ENCODE measurements at places on chromosomes 4 and X.

- DNase-seq = no peak
Observed at GRCh38 chr4:43332052-43332425, 439.5 kb downstream of the GRXCR1 start.

- DNase-seq = peak; percentile 11
Observed at GRCh38 chrX:9873952-9874351, 87.7 kb downstream of the SHROOM2 start.

- DNase-seq = no peak
Observed at GRCh38 chr4:31104043-31104442, 383.9 kb downstream of the PCDH7 start.

DNA sequence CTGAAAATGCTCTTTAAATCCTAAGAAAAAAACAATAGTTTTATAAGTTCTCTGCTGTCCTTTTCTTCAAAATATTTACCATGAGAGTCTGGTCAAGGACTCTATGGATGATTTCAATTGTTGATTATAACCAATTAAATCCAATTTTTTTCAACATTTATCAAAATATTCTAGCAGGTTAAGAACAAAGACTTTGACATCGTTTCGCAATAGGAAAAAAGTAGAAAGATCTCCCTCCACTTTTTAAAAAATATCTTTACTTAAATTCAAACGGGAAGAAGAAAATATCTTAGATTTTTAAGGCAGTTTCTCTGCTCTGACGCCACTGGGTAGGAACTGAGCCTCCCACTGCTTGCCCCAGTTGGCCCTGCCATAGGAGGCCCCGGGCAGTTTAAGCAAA, 44.7 kb upstream of the TMEM154 start:
- DNase-seq = no peak

- DNase-seq = no peak
Observed at GRCh38 chrX:115324194-115324593, 34.7 kb downstream of the LUZP4 start.

- no peak for DNase-seq
Observed at GRCh38 chrX:44918722-44919121, 45.7 kb downstream of the KDM6A start.

DNA sequence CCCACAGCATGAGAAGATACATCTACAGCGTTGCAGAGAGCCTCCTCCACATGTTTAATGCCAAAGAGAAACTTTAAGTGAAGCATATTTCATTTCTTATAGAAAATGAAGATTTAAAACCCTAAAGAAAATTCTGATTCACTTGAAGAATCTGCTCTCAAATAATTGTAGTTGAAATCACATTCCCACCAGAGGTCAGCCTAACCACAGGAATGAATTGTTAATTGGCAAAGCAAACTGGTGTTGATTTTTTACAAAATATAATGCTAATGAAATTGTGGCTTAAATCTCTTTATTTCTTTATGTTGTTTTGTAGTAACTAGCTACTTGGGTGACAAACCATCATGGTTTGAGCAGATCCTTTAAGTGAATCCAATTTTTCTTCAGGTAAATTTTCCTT, 31.1 kb upstream of the WDR17 start:
- DNase-seq = peak; percentile 61

GRCh38 chr4:184750926-184751584, 17.2 kb upstream of the CENPU start:
- DNase-seq = no peak

DNA sequence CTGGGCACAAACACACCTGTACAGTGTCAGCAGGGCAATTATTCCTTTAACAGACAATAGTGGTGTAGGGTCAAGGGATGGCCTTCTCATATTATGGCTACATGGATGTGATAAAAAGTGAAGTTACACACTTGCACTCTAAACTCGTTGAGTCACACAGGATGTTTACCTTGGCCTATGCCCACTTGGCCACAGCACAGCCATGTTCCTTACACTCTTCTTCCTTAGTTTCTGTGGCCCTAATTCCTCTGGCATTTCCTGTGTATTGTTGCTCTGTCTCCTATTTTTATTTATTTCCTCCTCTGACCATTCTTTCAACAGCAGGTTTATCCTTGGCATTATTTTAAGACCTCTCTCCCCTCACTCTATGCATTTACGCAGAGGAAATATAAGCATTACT, 86.8 kb upstream of the NPFFR2 start:
- DNase-seq = no peak

DNA sequence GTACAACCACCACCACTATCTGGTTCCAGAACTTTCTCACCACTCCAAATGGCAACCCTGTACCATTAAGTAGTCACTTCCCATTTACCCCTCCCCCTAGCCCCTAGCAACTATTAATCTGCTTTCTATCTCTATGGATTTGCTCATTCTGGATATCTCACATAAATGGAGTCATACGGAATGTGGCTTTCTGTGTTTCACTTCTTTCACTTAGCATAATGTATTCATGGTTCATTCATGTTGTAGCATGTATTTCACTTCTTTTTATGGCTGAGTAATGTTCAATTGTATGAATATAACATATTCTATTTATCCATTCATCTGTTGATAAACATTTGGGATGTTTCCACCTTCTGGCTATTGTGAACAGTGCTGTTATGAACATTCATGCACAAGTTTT, 104.7 kb downstream of the AMMECR1 start:
- no peak for DNase-seq

GRCh38 chrX:113947548-113947947, 636.3 kb upstream of the HTR2C start:
- no peak for DNase-seq

- no peak for DNase-seq
Observed at GRCh38 chr4:27046851-27047250, 186.2 kb downstream of the STIM2 start.

DNA sequence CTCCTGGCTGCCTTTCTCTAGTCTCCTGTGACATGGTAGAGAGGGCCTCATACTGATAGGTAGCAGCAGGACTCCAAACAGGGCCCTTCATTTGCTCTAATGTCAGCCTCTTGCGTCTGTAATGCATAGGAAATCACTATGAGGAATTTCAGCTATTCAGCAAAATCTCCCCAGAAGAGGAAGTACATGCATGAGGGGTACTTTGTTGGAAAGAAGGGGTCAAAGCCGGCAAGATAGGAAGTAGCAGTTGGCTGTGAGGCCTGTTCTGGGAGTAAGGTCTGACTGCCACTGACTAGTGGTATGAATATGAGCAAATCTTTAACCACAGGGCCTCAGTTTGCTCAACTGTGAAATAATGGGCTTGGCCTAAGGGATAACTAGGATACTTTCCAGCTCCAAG, 283.2 kb downstream of the ARHGAP10 start:
- no peak for DNase-seq

- no peak for DNase-seq
Observed at GRCh38 chr4:1683261-1683735, 815 bp downstream of the FAM53A start.

- DNase-seq = no peak
Observed at GRCh38 chr4:165991325-165992180, 118.5 kb downstream of the TLL1 start.

DNA sequence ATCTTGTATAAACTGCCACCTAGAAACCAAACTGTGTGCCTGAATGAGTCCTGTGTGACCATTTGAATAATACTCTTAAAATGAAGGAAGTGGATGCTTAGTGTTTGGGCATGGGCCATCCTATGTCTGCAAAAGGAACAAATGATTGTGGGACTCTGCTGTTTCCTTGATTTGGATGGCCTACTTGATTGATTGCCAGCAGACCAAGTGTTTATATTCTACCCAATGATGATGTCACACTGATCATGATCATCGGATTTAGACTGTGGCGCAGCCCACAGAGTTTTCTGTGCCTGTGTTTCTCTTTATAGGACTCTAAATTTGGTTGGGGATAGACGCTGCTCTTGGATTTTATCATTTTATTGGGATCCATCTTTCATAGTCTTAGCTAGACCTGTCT, 4.4 kb downstream of the SEPTIN11 start:
- no peak for DNase-seq

GRCh38 chrX:37350034-37350365, 836 bp downstream of the PRRG1 start:
- no peak for DNase-seq

GRCh38 chr4:182022909-182023308, 220.3 kb upstream of the TENM3 start:
- no peak for DNase-seq

- no peak for DNase-seq
Observed at GRCh38 chr4:90841676-90842075, 714.5 kb downstream of the CCSER1 start.

DNA sequence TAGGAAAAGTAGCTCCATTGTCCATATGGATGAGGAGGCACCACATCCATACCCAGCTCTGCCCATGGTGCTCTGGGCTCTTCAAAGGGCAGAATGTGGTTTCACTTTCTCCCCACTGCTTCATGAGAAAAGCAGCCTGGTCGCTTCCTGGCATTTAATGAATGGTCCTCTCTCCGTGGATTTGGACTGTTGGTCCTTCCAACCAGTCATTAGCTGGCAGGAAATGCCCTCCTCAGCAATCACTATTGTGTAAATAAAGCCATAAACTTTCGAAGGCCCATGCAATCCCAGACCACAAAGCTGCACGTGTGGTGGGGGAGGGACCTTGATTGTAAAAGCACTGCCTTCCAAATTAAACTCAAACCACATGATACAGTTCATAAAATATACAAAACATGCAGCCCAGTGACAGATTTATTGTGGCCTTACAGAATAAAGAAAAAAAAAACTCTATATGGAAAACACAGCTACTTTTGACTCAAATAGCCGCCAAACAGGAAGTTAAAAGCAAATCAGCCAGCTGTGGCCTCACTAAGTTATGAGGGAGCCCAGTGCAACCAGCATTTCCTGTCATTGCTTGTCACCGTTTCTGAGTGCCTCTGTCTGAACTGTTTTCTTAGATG, 8.1 kb downstream of the MBNL3 start:
- no peak for DNase-seq

GRCh38 chr4:182177166-182177565, 66.0 kb upstream of the TENM3 start:
- DNase-seq = no peak

GRCh38 chrX:101744085-101744484, 84.4 kb upstream of the ARMCX2 start:
- DNase-seq = no peak

- no peak for DNase-seq
Observed at GRCh38 chr4:174672276-174672675, 150.0 kb upstream of the HPGD start.

DNA sequence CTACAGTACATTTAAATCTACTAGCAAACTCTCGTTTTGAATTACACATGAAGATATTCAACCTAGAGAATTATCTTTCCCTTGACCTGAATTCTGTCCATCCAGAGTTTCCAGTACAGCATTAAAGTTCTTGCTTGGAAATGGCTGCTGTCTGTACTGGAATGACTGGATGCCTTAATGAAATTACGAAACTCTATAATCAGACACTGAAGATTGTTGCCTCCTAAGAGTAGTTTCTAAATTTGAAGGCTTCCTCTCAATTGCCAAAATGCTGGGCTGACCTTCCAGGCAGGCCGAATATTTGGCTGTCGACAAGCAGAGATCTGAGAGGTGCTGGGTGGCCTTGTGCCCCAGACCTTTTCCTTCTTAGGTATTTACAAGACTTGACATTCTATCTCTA, 215.1 kb upstream of the GPC4 start:
- no peak for DNase-seq

DNA sequence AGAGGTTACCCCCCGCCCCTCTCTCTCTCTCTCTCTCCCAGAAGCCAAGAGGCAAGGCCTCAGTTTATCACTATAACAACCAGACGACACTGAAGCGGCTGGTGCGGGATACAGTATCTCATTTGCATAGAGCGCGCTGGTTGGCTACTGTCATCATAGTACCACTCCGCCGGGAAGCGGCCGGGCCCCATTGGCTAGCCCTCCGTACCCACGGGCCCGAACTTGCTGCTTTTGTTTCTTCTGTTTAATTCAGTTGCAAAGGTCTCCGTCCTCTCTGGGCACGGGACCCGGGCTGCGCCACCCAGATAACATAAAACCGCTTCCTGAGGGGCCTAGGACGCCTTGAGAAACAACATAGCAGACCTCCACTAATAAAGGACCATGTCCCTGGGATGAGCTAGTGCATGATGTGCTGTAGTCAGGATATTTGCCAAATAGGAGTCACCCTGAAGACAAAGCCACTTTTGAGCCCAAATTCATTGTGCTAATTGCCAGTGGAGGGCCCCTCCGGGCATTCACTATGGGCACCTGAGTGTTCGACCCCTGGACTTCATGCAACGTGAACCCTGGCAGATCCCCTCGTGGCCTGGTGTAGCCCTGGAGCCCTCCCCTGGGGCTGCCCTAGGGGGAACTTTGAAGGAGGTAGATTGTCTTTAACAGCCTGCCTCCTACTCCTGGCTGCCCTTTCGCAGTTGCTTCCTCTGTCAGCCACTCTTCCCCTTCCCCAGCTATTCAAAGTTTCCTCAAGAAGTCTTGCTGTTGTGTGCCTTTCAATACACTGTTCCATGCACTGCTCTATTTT, at the start of gene PCYT1B:
Gene PCYT1B, minus strand, starts transcription at position 91 of the 802 bp plus-strand sequence. CDS start 242 bp downstream, outside the sequence.
- DNase-seq = peak; percentile 59

DNA sequence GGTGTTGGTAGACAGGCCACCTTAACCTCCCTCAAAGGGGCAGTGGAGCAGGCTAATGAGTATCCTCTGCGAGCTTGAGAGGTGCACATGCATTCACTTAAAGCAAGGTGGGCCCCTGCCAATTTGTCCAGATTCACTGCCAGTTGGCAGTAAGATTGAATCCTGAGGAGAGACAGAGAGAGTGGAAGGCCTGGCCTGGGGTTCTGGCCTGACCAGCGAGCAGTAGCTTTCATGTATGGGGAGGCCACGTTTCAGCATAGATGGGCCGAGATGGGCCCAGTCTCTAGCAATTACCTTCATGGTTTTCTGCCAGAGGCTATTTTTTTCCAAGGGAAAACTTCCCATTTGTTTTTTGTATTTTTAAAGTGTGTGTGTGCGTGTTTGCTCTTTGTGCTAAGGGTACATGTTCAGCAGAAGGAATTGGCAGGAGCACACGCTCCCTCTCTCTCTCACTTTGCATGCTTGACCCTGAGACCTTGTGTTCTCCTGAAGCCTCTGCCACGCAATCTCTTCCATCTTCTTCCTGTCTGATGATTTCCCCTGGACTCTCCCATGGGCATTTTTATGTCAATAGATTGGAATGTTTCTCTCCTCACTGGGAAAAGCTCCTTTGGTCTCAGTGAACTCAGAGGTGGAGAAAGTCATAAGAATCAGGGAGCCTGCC, 215.8 kb upstream of the SFRP2 start:
- DNase-seq = no peak

DNA sequence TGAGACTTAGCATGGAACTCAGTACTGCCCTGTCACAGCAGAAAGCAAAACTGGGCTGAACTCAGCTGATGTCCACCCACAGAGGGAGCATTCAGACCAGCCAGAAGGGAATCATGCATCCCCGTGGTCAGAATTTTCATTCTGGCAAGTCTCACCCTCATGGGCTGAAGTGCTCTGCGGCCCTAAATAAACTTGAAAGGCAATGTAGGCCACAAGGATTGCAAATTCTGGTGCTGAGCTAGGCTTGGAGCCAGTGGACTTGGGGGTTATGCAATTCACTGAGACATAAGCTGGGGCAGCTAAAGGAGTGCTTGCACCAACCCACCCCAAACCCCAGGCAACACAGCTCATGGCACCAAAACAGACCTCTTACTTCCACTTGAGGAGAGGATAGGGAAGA, 494.1 kb downstream of the GABRG1 start:
- peak; percentile 22 for DNase-seq

GRCh38 chrX:136146614-136147314, 569 bp upstream of the FHL1 start:
- peak; percentile 14 for DNase-seq
